ENCODE measurements at places on chromosomes 3 and 15.

DNA sequence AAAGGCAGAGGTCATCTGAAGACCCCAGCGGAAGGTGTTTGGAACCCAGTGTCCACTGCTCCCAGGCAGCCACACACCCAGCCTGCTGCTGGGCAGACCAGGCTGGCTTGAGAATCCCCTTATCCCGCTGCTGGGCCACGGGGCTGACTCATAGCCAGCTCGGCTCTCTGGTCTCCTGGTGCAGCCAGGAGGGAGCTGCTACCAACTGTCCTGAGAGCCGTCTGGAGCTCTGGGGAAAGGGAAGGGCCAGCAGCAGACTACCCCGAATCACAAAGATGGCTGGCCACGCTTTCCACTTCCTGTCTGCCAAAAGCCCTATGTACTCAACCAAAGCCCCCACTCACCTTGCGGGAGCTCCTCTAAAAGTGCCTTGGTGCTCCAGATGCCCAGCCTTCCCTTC is 38.3 kb downstream of the WHAMM start:
- no peak for DNase-seq

GRCh38 chr15:57586661-57587424 is 4.9 kb upstream of the MYZAP start:
- DNase-seq = no peak

DNA sequence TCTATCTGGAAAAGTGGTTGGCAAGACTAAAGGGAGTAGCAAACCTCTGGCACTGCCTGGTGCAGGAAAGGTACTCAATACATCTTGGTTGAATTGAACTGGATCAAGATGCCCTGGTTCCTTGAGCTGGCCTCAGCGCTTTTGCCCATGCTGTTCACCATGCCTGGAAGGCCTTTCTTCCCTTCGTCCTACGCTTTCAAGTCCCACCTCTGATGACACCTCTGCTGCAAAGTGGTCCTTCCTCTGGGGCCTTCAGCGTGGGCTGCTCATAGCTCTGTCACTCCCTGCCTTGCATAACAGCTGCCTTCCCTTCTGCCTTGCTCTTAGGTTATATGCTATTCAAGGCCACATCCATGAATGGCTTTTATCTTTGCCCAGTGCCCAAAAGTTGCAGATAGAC is 23.0 kb downstream of the ITGA11 start:
- DNase-seq = no peak

GRCh38 chr15:79541196-79541595 is 109.1 kb downstream of the MINAR1 start:
- DNase-seq = no peak

DNA sequence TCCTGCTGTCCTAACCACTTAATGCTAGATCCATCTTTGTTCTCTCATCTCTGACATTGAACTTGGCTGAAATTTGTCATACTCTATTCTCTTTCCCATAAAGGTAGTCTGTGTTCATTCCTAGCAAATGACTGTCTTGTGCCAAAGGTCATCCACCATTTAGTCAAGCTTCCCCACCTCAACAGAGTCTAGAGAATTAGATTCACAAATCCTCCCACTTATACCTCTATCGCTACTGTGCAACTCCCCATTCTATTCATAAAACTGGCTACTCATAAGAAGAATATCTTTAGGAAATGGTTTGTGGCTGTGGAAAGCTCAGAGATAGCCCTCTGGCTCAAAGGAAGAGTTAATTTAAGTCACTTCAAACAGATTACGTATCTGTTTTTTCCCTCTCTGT is 59.7 kb upstream of the MBNL1 start:
- no peak for DNase-seq

DNA sequence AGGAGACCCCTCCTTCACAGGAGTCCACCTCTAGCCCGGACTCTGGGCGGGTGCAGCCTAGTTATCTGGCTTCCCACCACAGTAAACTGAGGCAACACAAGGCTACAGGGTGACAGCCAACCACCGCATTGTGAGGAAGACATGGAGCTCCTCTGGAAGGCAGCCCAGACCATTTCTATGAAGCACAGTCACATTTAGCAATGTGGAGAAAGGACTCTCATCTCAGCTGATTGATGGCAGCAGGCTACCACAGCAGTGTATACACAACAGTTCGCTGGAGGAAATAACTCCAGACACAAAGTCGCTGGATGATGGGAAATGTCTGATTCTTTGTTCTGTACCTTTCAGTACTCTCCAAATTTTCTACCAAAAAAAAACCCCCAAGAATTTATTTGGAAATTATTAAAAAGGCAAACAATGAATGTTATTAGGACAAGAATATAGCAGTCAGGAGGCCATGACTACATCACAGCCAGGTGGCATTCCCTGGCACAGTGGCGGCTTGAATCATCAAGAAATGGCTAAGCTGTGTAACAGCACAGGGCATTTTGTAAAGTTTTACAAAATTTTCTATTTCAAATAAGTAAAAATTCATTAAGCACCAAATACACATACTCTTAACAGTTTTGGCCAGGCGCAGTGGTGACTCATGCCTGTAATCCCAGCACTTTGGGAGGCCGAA is 40.1 kb downstream of the FAN1 start:
- no peak for DNase-seq

DNA sequence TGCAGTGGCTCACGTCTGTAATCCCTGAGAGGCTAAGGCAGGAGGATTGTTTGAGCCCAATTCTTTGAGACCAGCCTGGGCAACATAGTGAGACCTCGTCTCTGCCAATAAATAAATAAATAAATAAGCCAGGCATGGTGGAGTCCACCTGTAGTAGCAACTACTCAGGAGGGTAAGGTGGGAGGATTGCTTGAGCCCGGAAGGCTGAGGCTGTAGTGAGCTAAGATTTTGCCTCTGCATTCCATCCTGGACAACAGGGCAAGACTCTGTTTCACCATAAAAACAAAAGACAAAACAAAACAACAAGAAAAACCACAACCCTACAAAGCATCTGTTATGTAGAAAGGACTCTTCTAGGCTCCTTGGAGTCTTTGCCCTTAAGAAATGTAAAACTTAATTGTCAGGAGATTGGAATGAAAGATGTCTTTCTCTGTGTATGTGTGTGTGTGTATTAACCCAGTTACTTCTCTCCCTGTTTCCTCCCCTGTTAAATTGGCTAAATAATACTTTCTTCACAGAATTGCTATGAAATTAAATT is 9.5 kb downstream of the NECTIN3 start:
- DNase-seq = no peak

DNA sequence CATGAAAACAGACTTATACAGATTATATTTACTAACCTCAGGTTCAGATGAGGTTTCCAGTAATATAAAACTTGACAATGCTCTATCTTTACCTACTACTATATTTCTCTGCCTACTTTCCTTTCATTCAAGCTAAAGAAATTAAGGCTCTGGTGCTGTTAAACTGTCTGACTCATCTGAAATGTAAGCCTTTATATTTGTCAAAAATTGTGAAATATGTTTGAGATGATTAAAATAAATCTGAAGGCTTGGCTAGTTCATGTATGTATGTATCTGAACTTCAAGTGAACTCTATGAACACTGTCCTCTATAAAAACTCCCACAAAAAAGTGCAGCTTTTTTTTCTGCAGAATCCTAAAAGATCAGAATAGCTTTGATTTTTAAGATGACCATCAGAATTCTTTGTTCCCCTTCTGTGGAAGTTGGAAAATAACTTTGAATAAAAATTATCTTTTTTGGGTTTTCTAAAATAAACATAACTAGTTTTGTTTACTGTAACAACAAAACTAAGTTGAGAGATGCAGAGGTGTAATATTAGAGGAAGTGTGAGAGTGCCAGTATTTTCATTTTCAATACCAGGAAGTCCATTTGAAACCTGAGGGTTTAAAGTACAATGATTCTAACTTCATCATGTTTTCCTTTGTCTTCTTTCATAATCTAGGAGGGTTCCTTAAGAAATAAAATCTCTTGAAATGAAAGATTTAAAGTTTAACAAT is 42.2 kb downstream of the ILDR1 start:
- DNase-seq = no peak

DNA sequence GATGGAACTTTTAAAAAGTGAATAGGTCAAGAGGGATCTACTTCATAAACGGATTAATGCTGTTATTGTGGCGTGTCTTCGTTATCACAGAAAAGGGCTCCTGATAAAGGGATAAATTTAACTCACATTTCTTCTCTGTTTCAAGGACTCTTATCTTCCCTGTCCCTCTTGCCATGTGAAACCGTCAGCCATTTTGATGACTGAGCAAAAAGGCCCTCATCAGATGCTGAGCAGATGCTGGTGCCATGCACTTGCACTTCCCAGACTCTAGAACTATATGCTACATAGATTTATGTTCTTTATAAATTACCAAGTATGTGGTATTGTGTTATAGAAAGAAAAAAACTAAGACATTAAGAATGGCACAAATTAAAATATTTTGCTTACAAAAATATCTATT is 1011.8 kb upstream of the GBE1 start:
- DNase-seq = no peak

DNA sequence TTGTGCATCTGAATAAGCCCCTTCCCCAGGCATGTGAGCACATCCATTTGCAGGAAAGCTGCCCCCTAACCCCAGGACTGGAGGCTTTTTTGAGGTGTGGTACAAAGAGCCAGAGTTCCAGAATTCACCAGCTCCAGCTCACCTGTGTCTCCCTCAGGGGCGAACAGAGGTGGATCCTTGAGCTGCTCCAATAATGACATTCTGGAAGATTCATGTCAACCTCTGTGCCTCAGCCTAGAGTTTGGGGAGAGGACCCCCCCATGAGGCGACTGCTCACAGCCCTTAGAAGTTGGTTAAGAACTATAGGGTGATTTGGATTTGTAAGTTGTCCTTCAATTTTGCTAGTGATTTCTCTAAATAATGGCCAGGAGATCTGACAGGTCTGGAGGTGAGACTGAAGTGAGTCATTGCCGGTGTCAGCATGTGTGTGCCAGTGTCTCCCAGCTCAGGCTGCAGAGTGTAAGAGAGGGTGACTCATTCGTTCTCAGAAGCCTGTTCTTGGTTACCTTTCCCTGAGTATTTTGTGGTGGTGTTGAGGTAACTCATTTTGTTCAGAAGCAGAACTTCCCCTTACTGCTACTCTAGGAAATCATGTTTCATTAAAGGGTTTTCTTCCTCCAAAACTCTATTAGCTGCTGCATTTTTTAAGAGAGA is 136.9 kb upstream of the TOPAZ1 start:
- DNase-seq = peak; percentile 10

GRCh38 chr3:54967731-54968161 is 39.9 kb upstream of the LRTM1 start:
- no peak for DNase-seq

DNA sequence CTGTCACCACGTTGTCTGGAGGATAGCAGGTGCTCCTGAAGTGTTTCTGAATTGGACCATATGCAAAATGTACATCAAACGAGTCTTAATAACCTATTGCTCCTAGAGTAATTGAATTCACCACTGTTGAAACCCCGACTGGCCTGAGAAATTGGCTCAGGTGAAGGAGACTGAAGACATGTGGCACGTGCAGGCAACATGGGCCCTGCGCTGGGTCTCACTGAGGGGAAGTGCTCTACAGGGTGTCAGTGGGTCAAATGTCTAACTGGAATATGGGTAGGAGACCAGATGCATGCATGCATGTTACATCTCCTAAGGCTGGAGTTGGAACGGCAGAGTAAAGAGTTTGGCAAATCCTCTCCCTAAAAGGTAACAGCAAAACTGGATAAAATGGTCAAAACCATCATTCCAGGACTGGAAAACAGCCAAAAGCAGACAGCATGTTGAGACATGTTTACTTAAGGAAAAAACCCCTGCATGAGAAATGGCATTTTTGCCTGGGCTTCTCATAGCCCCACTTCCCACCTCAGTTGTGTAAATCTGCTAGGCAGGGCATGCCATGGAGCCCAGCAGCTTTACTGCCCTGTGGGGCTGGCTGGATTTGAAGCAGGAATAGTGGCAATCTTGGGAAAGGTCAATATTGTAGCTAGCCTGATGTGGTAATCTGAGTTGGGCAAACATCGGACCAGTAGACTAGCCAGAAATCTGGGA is 131.3 kb downstream of the TJP1 start:
- no peak for DNase-seq

GRCh38 chr3:4950351-4950784 is 28.9 kb upstream of the BHLHE40 start:
- no peak for DNase-seq
